Muscle of leg (tissue), 16 donors: ENCODE measurements at places on chromosomes 1 and 21.
A peak's percentile ranks its signal among the peaks of the same experiment; 100 is the strongest.

GRCh38 chr21:28740125-28740524, 252.6 kb downstream of the LTN1 start:
- no peak for DNase-seq

GRCh38 chr1:152325111-152325510, at the start of gene FLG:
FLG (minus strand) TSS chr1:152325239; CDS start chr1:152315456, 9,783 bp downstream.
- no peak for DNase-seq

GRCh38 chr21:42238185-42238934, 19.4 kb downstream of the ABCG1 start:
- DNase-seq = no peak

DNA sequence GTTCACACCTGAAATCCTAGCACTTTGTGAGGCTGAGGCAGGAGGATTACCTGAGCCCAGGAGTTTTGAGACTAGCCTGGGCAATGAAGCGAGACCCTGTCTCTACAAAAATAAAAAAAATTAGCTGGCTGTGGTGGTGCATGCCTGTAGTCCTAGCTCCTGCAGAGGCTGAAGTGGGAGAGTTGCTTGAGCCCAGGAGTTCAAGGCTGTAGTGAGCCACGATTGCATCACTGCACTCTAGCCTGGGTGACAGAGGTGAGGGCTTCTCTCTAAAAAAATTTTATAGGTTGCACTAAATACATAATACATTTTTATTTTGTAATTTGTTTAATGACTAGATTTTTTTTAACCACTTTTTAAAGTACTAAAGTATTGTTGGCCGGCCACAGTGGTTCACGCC, 6.1 kb downstream of the PARK7 start:
- DNase-seq = no peak

DNA sequence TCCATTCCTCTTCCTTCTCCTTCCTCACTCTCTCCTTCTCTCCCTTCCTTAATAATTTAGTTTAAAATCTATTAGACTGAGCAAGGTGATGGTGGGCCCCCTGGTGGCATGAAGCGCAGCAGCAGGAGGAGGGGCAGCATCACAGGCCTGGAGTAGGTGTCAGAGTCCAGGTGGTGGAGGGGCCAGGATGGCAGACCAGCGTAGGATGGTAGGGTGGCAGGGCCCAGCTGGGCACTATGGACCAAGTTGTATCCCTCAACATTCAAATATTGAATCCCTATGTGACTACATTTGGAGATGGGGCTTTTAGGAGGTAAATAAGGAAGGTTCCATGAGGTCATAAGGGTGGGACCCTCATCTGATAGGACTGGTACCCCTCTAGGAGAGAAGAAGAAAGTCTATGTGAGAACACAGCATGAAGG, 61.0 kb downstream of the WDR4 start:
- peak; percentile 50 for DNase-seq

GRCh38 chr1:211381481-211382181, 55.0 kb downstream of the TRAF5 start:
- DNase-seq = no peak

DNA sequence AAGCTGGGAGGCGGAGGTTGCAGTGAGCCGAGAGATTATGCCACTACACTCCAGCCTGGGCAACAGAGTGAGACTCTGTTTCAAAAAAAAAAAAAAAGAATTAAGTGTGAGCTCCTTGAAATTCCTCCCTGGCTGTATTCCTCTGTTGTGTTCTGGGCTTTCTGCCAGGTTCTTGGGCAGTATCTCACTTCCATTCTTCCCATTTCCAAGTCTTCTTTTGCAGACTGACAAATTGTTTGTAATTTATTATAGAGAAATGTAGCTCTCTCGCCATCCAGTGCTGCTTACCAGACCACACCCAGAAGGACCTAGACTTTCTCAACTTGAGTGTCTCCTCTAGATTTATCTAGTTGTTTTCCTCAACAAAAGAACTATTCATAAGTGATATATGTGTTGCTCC, 105.0 kb upstream of the ADGRL2 start:
- peak; percentile 65 for DNase-seq

DNA sequence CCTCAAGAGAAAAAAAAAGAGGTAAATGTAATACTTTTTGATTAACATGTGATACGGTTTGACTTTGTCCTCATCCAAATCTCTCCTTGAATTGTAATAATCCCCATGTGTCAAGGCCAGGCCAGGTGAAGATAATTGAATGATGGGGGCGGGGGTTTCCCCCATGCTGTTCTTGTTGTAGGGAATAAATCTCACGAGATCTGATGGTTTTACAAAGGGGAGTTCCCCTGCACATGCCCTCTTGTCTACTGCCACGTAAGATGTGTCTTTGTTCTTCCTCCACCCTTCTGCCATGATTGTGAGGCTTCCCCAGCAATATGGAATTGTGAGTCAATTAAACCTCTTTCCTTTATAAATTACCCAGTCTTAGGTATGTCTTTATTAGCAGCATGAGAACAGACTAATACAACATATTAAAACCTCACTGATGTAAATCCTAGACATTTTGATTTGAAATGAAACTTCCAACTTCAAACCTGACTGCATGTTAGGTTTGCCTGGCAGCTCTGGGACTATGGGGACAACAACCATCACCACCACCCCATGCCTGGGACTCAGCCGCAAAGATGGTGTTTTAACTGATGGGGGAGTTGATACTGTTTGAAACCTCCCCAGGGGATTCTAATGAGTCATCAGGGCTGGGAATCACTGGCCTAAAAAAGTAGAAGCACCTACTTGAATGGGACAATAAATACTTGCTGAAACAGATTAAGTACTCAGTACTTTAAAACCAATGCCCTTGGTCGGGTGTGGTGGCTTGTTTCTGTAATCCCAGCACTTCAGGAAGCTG, 32.8 kb upstream of the BACH1 start:
- DNase-seq = no peak

DNA sequence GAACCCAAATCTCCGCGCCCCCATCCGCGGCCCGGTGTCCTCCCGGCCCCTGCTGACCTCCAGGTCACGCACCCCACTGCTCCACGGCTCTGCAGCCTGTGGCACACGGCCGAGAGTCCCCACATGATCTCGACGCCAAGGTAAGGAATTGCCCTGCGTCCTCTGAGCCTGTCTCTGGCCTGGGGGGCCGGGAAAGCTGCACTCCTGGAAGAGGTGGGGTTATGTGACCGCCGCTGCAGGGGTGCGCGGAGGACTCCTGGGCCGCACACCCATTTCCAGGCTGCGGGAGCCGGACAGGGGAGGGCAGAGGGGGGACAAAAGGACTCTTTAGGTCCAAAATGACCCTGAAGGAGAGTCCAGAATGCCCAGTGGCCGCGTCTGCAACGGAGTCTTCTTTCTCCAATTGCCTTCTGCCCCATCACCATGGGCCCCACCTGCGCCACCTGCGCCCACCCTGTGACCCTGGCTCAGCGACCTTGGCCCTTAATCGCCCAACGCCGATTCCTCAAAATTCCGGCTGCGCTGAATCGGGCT, 997 bp upstream of the SIM2 start:
- no peak for DNase-seq

GRCh38 chr1:246355411-246356230, 151.5 kb downstream of the SMYD3 start:
- no peak for DNase-seq

- DNase-seq = no peak
Observed at GRCh38 chr1:4021136-4021973, 121.3 kb upstream of the C1orf174 start.

GRCh38 chr1:182698971-182699370, 14.6 kb upstream of the RGS8 start:
- DNase-seq = no peak

- no peak for DNase-seq
Observed at GRCh38 chr1:88961647-88962275, 30.7 kb downstream of the KYAT3 start.

GRCh38 chr1:94773931-94774422, 46.2 kb upstream of the SLC44A3 start:
- DNase-seq = no peak

GRCh38 chr1:22418312-22418711, 33.3 kb upstream of the ZBTB40 start:
- DNase-seq = no peak

DNA sequence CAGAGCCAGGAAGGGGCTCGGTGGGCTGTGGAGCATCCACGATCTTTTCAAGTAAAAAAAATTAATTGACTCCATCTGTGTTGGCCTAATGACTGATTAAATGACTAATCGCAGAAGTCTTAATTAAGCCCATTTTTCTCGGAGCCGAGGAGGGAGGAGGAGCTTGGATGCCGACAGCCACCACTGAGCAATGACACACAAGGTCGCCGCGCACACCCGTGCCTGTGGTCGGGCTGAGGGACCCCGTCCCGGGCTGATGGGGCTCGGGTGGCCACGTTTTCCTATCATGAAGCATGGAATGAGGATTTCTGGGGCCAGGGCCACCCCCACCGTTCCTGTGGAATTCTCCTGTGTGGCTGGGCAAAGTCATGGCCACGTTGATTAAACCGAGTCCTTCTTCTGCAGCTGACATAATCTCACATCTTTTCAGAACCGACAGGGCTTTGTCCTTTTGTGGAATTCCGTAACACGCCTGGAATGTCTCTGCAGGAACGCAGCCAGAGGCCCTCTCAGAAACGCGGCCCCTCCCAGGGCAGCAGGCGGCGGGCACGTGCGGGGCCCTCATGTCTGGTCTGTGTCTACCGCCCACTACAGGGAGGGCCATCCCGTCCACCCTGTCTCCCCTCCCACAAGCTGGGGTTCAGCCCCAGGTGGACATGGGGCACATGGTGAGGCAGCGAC, 60.7 kb downstream of the MORN1 start:
- peak; percentile 94 for DNase-seq

DNA sequence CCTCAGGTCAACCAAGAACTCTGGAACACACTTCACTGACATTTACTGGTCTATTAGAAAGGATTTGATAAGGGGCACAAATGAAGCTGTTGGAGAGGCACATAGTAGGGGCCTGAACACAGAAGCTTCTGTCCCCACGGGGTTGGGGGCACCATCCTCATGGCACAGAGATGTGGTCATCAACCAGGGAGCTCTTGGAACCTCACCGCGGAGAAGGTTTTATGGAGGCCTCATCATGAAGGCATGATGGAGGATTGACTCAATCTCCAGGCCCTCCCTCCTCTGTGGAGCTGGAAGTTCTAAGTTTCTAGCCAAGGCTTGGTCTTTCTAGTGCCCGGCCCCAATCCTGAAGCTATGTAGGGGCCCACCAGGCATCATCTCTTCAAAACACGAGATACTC, 23.6 kb downstream of the MX1 start:
- no peak for DNase-seq

DNA sequence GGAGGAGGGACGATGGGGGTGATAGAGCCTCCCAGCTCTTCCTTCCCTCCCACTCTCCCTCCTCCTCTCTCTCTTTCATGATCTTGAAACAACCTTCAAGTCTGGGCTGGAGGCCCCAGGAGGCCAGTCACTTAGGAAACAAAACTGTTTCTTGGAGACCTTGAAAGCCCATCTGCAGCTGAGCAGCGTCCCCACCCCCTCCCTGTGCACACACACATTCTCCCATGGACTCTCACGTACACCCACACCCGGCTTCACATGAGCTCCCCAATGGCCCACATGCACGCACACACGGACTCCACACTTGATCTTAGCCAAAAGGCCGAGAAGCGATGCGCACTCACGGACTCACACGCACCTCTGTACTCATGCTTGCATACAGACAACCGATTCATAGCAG, 3.2 kb upstream of the ATP1A2 start:
- DNase-seq = peak; percentile 96

DNA sequence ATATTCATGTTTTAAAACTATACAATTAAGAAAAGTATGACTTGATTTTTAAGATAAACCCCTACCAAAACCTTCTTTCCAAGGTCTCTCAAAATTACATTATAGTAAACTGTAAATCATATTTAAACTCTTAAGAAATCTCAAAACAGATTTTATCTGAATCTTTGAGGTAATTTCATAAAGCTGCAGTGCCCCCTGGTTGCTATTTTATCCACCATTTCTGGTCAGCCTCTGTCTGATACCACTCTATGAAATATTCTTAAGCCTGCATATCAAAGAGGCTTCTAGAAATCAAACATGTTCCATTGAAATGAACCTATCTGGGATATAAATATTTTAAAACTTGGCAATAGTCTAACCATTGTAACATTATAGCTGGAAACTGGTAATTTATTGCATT, 317.3 kb downstream of the COL11A1 start:
- DNase-seq = peak; percentile 30

DNA sequence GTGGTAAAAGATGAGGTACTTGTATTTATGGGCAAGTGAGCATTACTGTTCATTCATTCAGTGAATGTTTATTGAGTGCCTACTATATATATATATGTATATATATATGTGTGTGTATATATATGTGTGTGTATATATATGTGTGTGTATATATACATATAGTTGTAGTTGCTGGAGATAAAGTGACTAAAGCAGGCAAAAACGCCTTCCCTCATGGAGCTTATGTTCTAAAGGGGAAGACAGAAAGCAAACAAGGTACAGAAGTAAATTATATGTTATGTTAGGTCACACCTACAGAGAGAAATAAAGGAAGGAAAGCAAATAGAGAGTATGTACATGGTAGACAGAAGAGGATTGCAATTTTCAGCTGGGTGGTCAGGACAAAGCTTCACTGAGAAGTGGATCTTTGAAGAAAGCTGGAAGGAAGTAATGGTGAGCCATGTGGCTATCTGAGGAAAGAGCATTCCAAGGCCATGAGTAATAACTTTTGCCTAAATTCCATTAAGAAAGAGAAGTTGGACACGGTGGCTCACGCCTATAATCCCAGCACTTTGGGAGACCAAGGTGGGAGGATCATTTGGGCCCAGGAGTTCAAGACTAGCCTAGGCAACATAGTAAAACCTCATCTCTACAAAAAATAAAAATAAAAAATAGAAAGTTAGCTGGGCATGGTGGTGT, 33.5 kb upstream of the KLF17 start:
- no peak for DNase-seq

- DNase-seq = peak; percentile 73
Observed at GRCh38 chr1:201042779-201043461, 19.4 kb upstream of the KIF21B start.

- no peak for DNase-seq
Observed at GRCh38 chr1:161299347-161299746, 10.4 kb downstream of the MPZ start.

DNA sequence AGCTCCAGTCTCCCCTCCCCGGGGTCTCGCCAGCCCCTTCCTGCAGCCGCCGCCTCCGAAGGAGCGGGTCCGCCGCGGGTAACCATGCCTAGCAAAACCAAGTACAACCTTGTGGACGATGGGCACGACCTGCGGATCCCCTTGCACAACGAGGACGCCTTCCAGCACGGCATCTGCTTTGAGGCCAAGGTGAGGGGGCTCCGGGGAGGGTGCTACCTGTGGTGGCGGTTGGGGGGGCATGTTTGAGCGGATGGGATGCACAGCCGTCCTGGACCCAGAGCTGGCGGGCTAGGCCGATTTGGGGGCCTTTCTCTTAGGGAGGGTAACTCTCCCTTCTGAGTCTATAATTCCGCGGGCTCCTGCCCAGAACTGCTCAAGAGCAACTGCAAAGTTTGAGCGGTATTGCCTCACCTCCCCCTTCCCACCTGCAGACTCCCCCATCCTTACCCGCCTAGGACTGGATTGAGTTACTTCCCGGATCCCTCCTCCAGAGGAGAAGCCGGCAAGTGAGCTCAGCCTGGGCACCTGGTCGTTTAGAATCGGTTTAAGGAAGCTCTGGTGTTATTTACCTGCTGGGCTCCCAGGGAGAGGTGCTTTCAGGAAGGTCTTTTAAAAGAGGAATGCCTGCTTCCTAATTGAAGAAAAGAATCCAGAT, 730 bp downstream of the NOS1AP start:
- DNase-seq = peak; percentile 14
